SHP77 (cell line): ENCODE measurements at places on chromosomes 16 and 17.

- peak; percentile 61 for DNase-seq
Observed at GRCh38 chr17:38704606-38705522, at the start of gene MLLT6. Gene MLLT6 (plus strand): TSS chr17:38705273. CDS start chr17:38705633, 360 bp downstream.

GRCh38 chr16:20799599-20799998 lies 6.7 kb downstream of the ERI2 start:
- peak; percentile 5 for DNase-seq

DNA sequence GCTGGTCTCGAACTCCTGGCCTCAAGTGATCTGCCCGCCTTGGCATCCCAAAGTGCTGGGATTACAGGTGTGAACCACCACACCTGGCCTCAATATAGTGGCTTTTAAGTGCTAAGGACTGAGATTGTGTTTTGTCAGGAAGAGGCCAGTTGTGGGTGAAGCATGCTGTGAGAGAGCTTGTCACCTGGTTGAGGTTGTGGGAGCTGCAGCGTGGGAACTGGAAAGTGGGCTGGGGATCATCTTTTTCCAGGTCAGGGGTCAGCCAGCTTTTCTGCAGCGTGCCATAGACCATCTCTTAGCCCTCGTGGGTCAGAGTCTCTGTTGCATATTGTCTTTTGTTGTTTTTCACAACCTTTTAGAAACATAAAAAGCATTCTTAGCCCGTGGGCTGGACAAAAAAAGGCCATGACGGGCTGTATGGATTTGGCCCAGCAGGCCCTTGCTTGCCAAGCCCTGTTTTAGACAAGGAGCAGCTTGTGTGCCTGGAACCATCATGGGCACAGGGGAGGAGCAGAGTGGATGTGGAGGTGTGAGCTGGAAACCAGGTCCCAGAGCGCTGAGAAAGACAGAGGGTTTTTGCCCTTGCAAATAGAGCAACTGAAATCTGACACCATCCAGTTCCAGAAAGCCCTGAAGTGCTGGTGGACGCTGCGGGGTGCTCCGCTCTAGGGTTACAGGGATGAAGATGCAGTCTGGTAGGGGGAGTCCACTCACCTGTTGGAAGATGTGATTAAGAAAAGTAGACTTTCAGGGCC lies 5.5 kb downstream of the BIRC5 start:
- DNase-seq, result no peak

GRCh38 chr16:77974883-77975282 lies 47.5 kb upstream of the CLEC3A start:
- DNase-seq, result no peak

DNA sequence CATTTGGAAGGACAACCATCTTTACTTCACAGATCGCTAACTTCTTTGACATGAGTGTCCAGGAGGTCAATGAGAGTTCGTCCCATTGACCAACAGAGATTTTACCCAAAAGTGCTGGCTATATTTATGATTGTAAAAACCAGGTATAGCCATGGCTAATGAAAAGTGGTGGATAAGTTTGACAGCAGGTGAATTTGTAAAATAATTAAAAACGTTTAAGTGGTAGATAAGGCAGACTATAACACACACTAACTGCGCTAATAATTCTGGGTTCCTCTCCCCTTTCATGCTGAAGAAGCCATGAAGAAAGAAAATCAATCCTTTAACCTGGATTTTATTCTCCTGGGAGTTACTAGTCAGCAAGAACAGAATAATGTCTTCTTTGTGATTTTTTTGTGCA lies at the start of gene OR1A2:
Gene OR1A2 (plus strand): TSS at position 301 of the 400 bp plus-strand sequence. CDS start 0 bp downstream, at position 301.
- DNase-seq, result no peak

DNA sequence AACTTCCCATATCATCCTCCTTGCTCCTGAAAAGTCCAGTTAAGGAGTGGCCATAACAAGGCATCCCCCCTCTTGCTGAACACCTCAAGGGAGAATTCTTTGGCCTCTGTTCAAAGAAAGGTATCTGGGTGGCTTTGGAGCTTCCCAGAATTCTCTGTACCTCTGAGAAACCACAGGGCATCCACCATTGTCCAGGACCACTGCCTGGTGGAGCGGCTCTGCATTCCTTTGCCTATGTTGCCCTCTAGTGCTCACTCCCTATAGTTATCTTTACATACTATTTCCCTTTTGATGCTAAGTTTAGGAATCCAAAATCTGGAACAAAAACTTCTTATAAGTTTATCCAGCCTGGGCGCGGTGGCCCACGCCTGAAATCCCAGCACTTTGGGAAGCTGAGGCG lies 30.3 kb downstream of the CHD9NB start:
- peak; percentile 58 for DNase-seq

GRCh38 chr17:2058586-2059546 lies 4.0 kb downstream of the HIC1 start:
- DNase-seq, result no peak

- no peak for DNase-seq
Observed at GRCh38 chr17:29911641-29912177, 18.3 kb downstream of the SSH2 start.

DNA sequence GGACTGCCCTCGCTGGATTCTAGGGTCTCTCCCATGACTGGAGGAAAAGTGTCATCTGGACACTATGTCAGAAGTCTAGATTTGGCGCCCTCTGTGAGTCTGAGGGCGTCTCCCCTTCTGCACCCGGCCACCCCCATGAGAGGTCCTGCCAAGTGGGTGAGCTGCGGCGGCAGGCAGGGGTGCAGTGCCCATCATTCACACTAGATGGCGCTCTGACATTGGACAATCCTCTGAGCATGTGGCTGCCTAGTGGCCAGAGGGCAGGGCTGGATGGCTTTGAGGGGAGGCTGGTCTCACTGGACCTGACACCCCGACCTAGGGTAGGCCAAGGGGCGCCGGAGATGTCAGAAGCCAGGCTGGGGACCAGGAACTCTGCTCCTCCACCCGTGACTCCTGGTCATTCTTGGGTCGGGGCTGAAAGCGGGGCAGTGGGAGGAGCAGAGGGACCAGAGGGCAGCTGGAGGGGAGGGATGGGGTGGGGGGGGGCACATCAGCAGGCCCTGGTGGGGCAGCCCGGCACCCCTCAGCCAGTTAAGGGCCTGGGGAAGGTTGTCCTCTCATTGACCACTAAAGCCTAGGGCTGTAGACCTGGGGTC lies 28.0 kb downstream of the MRM1 start:
- DNase-seq, result peak; percentile 42
